Activated T-helper 1 cell treated with Interleukin-2 at 50 U/mL for 16 hours (primary cell): ENCODE measurements at places on chromosomes 12 and 14.

DNA sequence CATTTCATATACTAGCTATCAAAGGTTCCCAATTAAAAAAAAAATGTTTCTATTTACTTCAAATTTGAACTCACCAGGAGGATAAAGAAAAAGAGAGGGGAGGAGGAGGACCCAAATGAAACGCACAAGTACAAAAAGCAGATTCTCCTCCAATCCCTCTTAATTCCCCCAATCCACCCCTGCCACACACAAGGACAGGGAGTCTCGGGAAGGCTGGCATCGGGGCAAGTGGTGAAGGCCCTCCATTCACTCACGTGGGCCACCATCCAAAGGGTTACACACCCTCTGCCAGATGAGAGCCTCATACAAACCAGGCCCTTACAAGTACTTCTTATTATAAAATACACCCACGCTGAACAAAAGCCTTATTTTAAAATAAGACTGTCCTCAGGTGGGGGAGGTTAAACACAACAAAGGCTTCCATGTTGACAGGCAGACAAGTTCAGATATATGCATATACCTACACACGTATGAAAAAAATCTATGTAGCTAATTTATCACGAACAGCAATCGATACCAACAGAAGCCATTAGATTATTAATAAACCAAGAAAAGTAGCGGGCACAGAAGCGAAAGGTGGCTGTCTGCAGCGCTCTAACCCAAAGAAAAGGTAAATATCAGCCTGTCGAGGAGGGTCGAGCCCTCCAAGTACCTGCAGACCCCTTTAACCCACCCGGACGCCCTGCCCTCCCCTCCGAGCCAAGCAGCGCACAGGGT is 1.5 kb downstream of the ATP2B1 start:
- no peak for DNase-seq

DNA sequence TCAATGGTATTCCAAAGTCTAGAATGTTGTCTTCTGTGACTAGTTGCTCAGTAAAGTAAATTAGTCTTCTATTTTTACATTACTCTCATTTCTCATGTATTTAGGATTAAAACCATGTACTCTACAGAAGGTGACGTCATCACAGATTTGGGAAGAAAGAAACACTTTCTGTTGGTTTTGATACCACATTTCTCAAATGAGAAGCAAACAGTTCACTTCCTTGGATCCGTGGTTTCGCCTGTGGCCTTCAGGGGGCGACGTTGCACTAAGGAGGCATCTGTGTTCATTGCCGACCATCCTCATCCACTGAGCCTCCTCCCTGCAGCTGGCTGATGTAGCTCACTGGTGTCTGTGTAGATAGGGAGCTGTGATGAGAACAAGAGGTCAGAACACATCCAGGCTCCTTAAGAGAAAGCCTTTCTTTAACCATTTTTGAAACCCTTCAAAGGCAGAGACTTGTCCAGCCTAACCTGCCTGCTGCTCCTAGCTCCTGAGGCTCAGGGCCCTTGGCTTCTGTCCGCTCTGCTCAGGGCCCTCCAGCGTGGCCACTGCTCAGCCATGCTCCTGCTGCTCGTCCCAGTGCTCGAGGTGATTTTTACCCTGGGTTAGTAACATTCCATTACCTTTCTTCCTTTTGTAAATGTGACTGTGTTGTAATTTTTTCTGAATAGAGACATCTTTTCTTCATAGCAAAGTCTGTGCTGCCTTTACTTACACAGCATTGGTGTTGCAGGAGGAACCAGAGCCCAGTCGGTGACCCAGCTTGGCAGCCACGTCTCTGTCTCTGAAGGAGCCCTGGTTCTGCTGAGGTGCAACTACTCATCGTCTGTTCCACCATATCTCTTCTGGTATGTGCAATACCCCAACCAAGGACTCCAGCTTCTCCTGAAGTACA is 220.6 kb upstream of the OR4E1 start:
- peak; percentile 19 for DNase-seq

DNA sequence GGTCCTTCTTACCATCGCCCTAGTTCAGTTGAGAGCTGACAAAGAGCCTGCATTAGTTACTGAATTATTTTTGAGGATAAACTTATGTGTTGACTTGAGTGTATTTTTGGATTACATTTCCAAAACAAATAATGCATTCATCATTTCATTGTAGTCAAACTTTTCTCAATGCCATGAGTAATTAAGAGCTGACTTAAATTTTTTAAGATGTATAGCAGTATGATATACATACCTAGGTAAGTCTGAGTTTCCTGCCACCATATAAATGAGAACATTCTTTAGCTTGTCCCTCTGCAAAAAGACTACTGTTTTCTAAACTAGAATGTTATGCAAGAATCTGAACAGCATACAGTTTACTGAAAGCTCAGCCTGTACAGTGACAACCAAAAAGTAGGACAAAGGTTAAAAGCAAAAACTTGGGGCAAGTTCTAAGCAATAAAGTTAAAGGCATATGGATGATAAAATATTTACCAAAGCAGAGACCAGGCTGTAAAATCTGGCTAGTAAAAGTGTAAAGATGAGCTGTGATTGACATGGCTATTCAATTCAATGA is 82.1 kb upstream of the FERMT2 start:
- DNase-seq, result no peak

- no peak for DNase-seq
These were observed 41.2 kb downstream of the NEUROD4 start for GRCh38 chr12:55061024-55061423.

DNA sequence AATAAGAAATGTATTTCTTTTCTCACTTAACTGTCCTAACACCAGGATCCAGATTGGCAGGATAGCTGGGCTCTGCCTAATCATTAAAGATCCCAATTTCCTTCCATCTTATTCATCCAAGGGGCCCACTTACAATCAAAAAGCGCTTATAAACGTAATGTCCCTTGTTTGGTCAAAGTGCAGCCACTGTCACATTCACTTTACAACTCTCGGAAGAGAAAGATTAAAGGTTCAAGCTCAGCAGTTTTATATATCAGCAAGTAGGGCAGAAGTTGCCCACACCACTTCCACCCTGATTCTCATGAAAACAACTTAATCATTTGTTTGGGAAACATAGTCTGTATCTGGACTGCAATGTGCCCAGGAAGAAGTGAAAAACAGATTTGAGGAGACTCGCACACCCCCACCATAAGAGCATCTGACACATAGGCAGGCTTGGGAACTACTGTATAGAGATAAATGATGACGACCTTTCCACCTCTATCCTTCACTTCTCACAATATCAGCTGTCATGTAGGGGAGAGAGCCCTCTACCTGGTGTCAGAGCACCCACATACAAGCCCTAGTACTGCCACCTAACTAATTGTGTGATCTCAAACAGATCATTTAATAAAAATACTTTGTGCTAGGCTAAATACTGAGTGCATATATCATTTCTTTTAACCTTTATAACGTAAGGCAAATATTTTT is 80.8 kb downstream of the CAPZA3 start:
- DNase-seq, result no peak

GRCh38 chr12:106287364-106287763 is 15.2 kb upstream of the TCP11L2 start:
- DNase-seq, result no peak

GRCh38 chr14:40447017-40447416 is 1014.8 kb upstream of the FBXO33 start:
- DNase-seq, result no peak

- no peak for DNase-seq
These were observed 37.6 kb downstream of the ATG14 start for GRCh38 chr14:55373784-55374705.

DNA sequence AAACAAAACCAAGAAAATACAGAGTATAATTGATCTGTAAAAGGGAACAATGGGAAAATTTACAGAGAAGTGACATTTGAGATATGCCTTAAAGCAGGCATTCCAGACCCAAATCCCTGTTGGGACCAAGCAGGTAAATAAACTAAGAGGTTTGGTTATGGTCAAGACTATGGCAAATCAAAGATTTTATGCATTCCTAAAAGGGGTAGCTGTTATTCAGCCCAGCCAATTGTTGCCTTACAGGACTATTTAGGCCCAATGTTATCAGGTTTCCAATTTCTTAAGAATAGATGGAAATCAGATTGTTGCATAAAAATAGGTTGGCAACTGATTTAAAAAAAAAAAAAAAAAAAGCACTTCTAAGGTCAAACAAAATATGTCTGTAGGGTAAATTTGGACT is 5.3 kb downstream of the DNAI7 start:
- DNase-seq, result no peak

- DNase-seq, result no peak
These were observed 36.8 kb upstream of the E2F7 start for GRCh38 chr12:77102123-77102522.

- DNase-seq, result peak; percentile 26
These were observed 52.2 kb downstream of the ATF7IP start for GRCh38 chr12:14417715-14418114.

DNA sequence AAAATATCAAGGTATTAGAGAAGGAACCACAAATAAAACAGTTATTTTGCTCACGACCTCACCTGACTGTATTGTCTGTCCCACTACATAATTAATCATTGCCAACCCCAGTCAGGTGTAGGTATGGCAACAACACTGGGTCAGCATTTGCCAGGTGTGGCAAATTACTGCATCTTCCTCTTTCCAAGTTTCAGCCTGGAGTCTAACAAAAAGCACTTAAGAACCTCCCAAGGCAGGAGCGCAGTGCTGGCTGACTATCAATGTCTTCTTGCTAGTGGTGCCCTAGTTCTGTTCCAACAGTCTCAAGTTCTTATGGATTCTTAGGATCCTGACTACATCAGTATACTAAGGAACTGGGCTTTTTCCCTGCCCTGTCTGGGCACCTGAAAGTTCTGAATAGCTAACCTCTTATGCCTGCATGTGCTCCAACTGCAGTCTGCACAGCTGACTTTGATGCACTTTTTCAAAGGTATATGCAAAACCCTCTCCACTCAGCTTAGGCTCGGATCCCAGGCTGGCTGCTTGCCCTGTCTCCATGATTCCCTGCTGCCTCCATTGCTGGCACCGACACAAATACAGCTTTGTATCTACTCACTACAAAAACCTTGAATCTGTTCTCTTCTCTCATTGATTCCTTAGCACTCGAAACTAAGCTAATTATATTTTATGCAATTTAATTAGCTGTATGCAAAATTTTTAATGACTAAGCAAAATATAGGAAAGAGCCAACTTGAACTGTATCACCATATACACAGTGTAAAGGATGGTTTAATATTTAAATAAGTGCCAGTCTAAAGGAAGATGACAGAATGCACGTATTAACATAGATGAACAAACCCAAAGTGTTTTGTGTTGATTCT is 113.3 kb downstream of the PRKD1 start:
- no peak for DNase-seq

GRCh38 chr14:57390037-57390805 is at the start of gene NAA30:
TSS of gene NAA30 (plus strand) at chr14:57390586. CDS start at chr14:57390958, 372 bp downstream.
- DNase-seq, result peak; percentile 89

DNA sequence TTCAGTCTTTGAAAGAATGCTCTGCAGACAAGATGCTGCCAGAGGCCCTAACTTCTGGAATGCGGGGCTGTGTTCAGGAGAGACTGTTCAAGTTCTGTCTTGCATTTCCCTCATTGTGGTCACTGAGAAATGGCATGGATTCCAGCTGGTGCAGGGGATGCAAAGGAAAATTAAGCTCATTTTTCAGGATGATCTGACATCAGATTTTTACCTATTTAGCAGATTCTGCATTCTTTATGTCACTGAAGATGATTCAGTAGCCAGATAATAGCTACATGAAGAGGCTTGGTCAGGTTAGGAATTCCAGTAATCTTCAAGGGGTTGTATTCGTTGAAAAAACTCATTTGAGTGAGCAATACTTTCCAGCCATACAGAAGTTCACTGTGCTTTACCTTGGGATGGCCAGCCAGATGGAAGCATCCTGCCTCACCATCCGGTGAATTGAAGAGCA is 16.1 kb upstream of the MFAP5 start:
- DNase-seq, result no peak

- DNase-seq, result no peak
These were observed 1.1 kb upstream of the KRT77 start for GRCh38 chr12:52704464-52704863.

GRCh38 chr14:43341921-43342320 is 1165.2 kb downstream of the FSCB start:
- DNase-seq, result no peak

GRCh38 chr14:94374749-94375260 is 13.6 kb downstream of the SERPINA1 start:
- DNase-seq, result no peak

DNA sequence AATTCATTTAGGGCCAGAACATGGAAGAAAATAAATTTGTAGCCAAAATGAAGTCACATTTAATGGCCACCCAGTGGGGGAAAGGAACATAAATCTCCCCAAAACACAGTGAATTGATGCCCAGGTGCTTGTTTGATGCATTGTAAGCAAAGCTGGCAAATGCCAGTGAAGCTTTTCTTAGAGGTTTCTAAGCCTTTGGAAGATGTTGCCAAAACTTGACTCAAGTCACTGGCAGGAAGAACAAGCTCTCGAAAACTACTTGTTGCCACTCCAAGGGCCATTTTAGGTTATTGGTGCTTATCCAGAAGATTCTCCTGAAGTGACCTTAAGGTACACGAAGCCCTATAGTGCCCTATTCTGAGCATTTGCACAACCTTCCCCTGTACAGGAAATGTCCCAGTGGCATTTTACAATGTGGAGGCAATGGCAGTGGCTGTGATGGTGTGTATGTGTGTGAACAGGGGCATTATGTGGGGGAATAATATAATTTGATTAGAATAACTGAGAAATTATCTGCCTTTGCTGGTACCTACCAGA is 89.5 kb upstream of the NOVA1 start:
- no peak for DNase-seq

- no peak for DNase-seq
These were observed 14.8 kb upstream of the AACS start for GRCh38 chr12:125050446-125050845.

- DNase-seq, result no peak
These were observed 9.7 kb downstream of the SCARB1 start for GRCh38 chr12:124853781-124854636.

DNA sequence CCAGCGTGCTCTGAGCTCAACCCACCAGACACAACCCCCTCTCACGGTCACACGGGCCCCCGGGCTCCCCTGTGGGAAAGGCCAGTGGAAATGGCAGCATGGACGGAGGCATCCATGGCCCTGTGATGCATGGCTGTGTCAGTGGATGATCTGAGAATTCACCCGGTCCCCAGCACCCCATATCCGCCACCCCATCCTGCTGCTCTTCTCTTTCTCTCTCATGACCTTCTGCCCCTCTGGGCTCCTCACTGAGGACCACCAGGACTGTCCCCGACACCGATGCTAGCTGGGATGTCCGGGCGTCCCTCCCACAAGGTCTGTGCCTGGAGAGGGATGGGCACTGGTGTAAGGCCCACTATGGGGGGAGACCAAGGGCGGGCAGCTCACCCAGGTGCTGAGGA is 282.2 kb downstream of the ADGRD1 start:
- no peak for DNase-seq

- peak; percentile 54 for DNase-seq
These were observed 108.8 kb upstream of the ATF7IP start for GRCh38 chr12:14256555-14257169.

DNA sequence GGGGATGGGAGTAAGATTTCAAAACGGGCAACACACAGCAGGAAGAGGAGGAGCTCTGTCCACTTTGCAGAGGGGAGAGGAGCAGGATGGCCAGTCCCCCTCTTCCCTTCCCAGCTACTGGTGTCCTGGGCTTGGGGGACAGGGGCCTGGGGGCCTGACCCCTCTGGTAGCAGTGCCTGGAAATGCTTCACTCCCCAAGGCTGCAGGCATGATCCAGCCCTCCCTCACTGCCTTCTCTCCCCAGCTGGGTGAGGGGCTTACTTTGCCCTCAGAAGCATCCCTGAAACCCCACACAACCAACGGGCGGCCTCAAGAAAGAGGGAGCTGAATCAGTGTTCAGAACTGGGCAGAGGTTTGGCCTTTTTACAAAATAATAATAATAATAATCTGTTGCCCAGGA is 279.5 kb downstream of the DPF3 start:
- DNase-seq, result no peak

- DNase-seq, result no peak
These were observed 881.5 kb downstream of the RPS29 start for GRCh38 chr14:48704639-48705038.

GRCh38 chr14:26841920-26842741 is 244.3 kb upstream of the NOVA1 start:
- no peak for DNase-seq
